Cardiac muscle cell (in vitro differentiated cells and primary cell): ENCODE measurements at places on chromosomes 4 and X. TPM values are rescaled to one million over a fixed set of nuclear protein-coding genes. Genes with fewer than 3 reads are reported as not detected.

Gene ERCC6L
- 2.4 TPM in 2 replicates for polyA plus RNA-seq

Gene F9
- polyA plus RNA-seq, result not detected in 2 replicates

Gene UGT2B15
- polyA plus RNA-seq, result not detected in 2 replicates

Gene ZNF732
- 0.10 and 0.81 TPM in 2 replicates for polyA plus RNA-seq

Gene ARSD
- 23.5 and 29.7 TPM in 2 replicates for polyA plus RNA-seq

Gene FTHL17
- polyA plus RNA-seq, result not detected in 2 replicates

Gene RAB40AL
- 0.62 and 0.87 TPM in 2 replicates for polyA plus RNA-seq

Gene ADGRG4
- polyA plus RNA-seq, result not detected in 2 replicates

Gene MSX1
- 12.5 and 27.5 TPM in 2 replicates for polyA plus RNA-seq

Gene RHOXF1
- polyA plus RNA-seq, result 1.7 and 2.0 TPM in 2 replicates
